ENCODE measurements at places on chromosomes 12 and 14.

DNA sequence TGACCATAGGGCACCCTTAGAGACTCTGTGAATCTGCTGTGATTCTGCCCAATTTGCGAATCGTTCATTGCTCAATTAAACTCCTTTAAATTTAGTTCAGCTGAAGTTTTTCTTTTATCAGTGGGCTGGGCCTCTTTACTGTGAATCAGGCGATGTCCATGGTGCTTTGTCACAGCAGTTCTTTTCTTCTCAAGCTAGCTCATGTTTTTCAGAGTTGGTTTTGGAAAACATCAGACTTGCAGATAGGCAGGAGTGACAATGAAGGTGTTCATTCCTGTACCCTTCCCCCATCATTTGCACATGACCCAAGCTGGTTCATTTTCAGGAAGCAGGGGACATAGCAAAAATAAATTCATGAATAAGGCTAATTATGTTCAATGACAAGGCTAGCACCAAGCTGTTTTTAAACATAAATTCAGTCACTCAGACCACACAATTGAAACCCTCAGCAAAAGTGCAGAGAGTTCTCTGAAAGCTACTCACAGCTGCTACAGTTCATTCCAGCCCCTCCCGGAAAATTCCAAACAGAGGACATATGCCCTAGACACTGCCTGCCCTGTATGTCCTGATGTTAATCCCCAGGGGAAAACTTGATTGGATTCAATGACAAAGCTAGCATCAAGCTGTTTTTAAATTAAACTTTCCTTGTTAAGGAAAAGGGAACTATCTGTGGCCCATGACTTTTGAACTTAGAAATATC lies 383.3 kb downstream of the C12orf75 start:
- no peak for DNase-seq

DNA sequence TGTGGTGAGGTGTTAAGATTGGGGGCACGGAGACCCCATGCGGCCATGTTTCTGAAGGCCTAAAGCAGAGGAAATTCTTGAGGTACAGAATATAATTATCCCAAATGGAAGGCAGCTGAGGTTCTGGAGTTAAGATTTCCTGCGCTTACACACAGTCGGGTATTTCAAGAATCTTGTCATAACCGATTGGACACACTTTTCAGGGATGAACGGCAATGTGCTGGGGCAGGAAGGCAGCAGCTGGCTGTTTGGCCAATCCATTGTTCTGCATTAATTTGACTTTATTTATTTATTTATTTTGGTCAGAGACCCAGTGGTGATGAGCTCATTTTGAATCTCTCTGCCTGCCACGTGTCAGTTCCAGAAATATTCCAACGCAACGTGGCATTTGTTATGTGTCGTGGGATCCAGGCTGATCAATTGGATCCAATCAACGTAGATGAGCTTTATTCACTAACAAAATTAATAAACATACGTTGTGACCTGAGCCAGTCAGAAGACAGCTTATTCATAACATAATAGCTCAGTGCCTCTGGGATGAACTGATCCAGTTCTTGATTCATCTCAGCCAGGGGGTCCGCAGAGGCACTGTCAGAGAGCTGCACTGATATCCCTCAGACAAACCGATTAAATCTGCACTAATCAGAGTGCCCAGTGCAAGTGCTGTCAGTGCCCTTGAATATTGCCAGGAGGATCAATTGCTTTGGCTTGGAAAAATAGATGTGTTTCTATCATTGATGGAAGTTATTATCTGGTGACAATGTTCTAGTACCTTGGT lies 181.0 kb downstream of the KTN1 start:
- no peak for DNase-seq

- DNase-seq = no peak
Measured at GRCh38 chr14:80784820-80785219, 156.7 kb downstream of the CEP128 start.

- DNase-seq = no peak
Measured at GRCh38 chr12:51242120-51242519, 3.5 kb downstream of the DAZAP2 start.

- no peak for DNase-seq
Measured at GRCh38 chr14:97462081-97462480, 664.9 kb downstream of the VRK1 start.

DNA sequence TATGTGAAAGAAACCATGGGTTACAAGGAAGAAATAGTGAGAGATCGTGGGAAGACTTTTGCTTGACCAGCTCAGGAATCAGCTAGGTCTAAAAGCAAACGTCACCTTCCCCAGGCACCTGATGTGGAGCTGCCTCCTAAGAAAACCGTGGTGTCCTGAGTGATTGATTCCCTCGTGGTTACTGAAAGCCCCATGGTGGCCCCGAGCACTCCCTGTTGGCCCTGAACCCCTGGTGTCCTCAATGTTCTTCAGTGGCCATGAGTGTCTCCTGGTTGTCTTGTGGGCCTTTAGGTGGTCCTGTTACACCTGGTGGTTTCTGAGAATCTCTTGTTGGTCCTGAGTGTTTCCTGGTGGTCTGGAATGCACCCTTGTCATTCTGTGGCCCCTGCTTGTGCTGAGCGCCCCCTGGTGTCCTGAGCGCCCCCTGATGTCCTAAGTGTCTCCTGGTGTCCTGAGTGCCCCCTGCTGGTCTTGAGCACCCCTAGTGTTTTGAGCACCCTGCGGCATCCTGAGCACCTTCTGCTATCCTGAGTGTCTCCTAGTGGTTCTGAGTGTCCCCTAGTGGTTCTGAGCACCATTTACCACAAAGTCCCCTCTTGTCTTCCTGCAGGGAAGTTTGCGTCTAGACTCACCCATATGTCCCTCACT lies 518.7 kb downstream of the TMEM121 start:
- DNase-seq = peak; percentile 61

DNA sequence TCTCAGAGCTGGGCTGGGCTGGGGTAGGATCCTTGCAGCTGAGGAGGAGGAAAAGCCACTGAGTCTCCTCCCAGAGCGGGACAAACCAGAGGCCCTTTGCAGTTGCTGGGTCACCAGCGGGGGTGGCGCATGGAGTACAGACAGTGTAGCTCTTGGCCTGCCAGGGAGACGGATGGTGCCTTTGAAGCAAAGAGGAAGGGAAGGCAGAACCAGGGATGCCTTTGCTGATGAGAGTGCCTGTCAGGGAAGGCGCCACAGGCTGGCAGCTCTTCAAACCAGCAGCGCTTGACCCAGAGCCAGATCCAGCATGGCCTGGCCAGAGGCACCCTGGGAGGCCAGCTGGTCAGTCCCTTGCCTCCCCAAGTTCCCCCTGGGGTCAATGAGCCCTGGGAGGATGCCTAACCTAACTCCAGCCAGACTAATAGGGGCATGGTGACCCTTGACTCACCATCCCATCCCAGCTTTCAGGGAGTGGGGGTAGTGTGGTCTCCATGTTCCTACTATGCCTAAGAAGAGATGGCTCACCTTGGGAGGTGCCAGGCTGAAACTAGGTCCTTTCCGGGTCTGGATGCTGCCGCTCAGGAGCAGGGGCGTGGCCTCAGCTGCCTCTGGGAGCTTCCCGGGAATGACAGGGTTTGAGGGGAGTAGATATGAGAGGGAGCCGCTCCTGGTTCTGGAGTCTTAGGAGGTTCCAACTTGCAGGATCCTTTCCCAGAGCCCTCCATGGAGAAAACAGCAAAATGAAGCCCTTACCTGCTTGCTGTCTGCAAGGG lies 19.8 kb downstream of the VASH1 start:
- no peak for DNase-seq

DNA sequence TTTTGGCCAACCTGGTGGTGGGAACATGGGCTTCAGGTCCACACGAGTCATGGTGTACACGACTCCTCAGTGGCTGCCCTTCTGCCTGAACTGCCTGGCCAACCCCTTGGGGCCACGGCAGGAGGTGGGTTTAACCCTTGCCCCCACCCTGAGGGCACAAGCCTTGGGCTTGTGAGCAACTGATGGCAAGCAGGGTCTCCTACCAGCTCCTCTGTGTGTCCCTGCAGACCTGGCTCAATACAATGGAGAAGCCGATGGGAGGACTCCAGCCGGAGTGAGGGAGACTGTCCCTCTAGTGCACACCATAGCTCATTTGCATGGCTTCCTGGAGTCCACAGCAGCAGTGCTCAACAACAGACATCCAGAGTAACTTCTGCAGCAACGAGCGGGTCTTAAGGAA lies 28.0 kb downstream of the JAG2 start:
- no peak for DNase-seq

DNA sequence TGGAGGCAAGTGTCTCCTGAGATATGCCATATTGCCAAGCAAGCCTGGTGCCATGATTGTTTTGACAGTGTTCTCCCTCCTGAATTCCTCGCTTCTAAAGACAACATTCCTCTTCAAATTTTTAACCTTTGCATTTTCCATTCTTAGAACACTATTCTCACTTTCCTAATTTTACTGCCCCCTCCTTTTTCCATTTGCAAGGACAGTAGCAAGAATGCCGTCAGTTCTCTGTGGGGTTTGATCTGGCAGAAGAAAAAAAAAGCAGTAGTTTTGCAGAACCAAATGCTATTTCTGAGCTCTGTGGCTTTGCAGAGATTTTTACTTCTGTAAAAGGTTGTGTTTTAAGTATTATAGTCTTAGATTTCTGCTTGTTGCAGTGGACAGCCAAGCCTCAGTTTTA lies 295.2 kb downstream of the NUAK1 start:
- no peak for DNase-seq

DNA sequence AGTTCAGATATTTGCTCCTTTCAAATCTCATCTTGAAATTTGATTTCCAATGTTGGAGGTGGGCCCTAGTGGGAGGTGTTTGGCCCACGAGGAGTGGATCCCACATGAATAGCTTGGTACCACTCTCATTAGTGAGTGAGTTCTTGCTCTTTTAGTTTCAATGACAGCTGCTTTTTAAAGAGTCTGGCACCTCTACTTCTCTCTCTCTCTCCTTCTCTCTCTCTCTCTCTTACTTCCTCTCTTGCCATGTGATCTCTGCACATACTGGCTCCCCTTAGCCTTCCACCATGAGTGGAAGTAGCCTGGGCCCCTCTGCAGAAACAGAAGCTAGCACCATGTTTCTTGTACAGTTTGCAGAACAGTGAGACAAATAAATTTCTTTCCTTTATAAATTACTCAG lies 25.1 kb downstream of the GPR65 start:
- DNase-seq = no peak
